Stimulated activated CD8-positive, alpha-beta memory T cell treated with anti-CD3 and anti-CD28 coated beads, Interleukin-4, amount 100 ng/mL, for 24 hours (primary cell): ENCODE measurements at places on chromosomes 16 and 17.

DNA sequence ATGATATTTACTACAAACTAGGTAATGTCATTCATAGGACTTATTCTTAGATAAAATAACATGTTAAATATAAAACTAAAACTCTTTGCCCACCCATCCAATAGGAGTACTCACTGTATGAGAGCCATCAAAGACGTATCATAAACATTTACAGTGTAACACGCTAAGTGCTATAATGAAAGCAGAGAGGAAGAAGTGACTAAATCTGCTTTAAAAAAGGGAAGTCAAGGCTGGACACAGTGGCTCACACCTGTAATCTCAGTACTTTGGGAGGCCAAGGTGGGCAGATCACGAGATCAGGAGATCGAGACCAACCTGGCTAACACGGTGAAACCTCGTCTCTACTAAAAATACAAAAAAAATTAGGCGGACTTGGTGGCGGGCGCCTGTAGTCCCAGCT lies 32.4 kb downstream of the SPAG9 start:
- no peak for DNase-seq

DNA sequence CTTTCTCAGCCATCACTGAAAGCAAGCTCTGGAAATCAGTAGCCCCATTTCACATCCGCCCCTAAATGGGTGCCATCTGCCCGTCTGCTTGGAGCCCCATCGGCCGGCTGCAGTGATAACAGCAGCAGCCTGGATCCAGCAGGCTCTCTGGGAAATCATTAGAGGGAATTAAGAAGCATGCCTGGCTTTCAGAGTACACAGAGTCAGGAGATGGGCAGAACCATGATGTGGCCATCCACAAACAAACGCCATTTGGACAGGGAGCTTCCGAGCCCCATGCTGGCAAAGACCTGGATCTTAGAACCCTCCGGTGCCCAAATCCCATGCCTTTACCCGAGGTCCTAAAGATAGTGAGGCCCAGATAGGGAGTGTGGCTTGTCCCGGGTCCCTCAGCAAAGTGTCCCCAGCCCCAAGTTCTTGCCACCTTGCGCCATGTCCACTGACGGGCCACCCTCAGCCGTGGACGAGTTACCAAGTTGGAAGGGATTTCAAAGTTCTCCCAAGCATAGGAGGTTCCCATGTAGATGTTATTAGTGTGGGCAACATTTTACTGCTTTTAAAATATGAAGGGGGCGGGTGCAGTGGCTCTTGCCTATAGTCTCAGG lies 1.0 kb upstream of the LITAF start:
- DNase-seq = no peak

- no peak for DNase-seq
Observed at GRCh38 chr16:80167657-80168390, 373.0 kb upstream of the DYNLRB2 start.

DNA sequence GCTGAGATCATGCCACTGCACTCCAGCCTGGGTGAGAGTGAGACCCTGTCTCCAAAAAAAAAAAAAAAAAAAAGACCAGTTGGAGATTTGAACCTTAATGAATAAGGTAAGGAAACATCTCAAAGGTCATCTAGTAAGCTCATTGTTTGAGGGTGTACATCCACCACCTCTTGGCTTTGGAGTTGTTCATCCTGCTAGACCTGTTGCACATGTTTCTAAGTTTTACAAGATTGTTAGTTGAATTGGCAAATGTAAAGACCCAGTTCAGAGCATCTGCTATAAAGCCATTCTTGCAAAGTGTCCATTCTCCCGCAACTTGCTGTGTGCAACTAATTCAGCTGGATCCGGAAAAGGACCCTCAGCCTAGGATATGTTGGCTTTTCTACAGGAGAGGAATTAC lies 1.5 kb downstream of the PSMD7 start:
- no peak for DNase-seq

DNA sequence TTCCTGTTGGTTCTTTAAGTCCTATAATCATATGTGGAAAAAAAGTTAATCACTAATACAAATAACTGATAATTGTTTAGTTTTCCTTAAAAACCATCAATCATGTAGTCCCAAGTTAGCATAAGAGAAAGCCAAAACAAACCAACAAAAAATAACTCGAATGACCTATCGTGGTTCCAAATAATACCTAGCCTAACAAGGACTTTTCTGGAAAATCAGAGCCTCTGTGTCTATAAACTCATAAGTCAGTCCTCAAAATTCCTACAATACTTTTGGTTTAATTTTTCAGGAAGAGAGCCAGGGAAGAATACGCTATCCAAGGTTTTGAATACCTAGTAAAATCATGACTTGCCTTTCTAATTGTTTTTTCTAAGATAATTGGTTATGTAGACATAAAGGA lies 975.3 kb upstream of the SOX9 start:
- DNase-seq = no peak

DNA sequence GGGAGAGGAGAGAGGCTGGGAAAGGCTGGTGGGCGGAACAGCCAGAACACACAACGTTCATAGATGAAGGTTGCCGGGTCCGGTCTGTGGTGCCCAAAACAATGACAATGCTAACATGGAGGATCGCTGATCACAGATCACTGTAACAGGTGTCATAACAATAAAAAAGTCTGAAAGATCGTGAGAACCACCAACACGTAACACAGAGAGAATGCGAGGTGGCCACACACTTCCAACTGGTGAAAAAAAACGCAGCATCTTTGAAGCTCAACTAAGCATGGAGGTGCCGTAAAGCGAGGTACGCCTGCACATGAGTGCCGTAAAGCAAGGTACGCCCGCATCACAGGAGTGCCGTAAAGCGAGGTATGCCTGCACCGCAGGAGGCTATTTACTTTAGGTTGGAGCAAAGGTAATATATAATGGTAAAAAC lies 42.3 kb downstream of the ABR start:
- no peak for DNase-seq

- no peak for DNase-seq
Observed at GRCh38 chr16:31064882-31065461, 9.1 kb downstream of the ZNF668 start.

GRCh38 chr16:70483426-70483825 lies 29.0 kb downstream of the FCSK start:
- no peak for DNase-seq

- no peak for DNase-seq
Observed at GRCh38 chr16:74501484-74502478, 80.5 kb upstream of the CLEC18B start.

- peak; percentile 90 for DNase-seq
Observed at GRCh38 chr16:714558-715476, at the start of gene METRN. Gene METRN (plus strand): TSS chr16:715118. CDS start chr16:715290, 172 bp downstream.

DNA sequence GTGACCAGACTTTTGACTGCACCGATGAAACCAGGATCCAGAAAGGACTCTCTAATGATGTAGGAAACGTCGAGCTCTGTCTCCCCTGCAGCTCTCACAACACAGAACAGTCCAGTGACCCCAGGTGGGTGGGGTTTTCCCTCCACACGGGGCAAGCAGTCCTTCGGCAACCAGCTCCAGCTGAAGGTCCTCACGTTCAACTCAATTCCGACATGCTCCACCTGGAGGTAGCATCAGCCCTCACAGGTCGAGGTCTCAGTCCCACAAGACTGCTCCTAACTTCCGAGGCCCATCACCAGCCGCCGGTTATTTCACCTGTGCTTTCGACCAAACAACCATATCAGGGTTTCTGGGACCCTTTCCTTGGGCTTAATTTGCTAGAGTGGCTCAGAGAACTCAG lies 28.2 kb downstream of the ITGAE start:
- DNase-seq = no peak

- DNase-seq = no peak
Observed at GRCh38 chr17:40056379-40057015, 2.3 kb upstream of the MED24 start.

DNA sequence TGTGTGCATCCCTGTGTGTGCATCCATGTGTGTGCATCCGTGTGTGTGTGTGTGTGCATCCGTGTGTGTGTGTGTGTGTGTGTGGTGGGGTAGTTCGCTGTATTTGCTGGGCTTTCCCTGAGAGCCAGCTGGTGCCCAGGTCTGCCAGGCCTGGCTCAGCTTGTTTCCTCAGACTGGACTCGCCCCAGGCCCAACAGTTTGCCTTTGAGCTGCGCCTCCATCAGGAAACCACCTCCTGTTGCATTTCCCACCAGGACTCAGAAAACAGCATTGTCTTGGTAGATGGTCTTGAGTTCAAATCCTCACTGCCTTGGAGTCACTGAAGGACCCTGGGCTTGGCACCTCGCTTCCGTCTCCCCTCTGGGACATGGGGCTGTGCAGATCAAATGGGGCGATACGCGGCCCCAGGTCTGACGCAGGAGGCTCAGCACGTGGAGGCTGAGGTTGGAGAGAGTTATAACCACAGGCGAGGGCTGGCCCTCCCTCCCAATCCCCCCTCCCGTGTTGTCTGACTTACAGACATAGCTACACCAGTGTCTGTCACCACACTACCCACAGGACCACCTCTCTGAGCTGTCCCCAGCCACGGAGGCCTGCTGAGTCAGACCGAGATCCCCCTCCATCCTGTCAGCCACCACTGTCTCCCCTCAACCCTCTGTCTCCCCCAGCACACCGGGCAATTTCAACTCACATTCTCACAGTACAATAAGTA lies 4.7 kb downstream of the ITGAE start:
- peak; percentile 86 for DNase-seq

- no peak for DNase-seq
Observed at GRCh38 chr16:57098188-57098841, 5.9 kb downstream of the CPNE2 start.

DNA sequence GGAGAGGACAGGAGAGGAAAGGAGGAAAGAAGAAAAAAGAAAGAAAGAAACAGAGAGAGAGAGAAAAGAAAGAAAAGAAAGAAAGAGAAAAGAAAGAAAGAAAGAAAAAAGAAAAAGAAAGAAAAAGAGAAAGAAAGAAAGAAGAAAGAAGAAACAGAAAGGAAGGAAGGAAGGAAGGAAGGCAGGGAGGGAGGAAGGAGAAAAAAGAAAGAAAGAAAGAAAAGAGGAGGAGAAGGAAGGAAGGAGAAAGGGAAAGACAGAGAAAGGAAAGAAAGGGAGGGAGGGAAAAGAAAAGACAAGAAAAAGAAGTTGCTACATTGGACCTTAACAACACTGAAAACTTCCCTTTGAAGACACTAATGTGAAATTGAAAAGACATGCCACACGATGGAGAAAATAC lies 56.6 kb upstream of the CCL2 start:
- DNase-seq = no peak

- DNase-seq = no peak
Observed at GRCh38 chr17:21381076-21381706, 5.0 kb downstream of the KCNJ12 start.

GRCh38 chr16:87344931-87345631 lies 27.9 kb upstream of the C16orf95 start:
- DNase-seq = peak; percentile 22

GRCh38 chr16:53809088-53809932 lies 105.4 kb downstream of the FTO start:
- DNase-seq = no peak

DNA sequence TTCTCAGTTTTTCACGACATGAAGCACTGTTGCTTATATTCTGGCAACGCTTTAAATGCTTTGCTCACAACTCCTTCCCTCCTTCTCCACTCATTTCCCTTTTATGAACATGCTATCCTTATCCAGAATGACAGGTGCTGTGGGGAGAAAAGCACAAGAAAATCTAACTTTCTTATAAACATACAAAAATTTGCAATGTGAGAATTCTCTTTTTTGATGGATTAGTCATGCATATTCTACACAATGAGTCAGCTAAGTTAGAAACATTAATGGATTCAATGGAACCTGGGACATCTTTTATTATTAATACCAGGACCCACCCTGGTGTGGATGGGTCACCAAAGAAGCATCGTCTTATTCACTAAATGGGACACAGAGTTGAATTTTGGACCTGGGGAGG lies 234.6 kb upstream of the CDH5 start:
- DNase-seq = no peak

DNA sequence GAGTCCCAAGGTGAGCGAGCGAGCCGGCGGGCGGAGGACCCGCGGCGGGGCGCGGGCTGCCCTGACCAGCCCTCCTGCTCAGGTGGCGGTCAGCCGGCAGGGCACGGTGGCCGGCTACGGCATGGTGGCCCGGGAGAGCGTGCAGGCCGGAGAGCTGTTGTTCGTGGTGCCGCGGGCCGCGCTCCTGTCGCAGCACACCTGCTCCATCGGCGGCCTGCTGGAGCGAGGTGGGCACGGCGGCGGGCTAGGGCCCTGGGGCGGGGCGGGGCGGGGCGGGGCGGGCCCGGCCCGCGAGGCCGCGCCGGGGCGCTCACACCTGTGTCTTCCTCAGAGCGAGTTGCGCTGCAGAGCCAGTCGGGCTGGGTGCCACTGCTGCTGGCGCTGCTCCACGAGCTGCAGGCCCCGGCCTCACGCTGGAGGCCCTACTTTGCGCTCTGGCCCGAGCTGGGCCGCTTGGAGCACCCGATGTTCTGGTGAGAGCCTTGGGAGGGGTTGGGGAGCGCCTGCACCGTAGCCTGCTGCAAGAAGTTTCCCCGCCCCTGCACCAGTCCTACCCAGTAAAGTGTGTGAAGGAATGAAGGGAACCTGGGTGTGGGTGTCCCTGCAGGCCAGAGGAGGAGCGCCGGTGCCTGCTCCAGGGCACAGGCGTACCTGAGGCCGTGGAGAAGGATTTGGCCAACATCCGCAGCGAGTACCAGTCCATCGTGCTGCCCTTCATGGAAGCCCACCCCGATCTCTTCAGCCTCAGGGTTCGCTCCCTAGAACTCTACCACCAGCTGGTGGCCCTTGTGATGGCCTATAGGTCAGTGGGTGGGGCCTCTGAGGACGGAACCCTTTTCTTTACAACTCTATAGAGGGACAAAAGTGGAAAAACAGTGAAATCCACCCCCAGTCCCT lies 802 bp downstream of the SETD6 start:
- DNase-seq = no peak

DNA sequence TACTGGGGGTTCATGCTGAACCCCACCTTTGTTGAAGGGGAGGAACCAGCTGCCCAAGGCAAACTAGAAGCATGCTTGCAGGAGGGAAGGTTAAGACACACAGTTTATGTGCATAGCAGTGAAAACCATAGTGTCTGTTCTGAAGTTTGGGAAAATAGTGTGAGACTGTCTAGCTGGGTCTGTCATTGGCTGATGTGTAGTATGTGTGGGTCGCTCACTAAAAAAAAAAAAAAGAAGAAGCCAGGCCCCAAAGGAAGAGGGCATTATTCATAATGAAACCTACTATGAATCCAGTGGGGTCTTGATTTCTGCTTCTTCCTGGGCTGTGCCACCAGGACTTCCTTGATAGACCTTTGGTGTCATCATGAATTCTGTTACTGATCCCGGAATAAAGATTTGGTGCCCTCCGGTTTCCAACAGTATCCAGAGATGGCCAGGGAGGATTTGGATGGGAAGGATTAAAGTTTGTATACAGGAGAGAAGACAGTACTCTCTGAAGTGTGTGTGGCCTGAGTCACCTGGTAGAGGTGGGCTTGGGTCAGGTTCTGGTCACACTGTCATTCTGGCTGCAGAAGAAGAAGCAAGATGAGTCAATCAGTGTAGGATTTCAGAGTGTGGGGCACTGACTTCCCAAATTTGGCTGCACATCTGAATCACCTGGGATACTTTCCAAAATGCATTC lies 220.3 kb downstream of the PRKCA start:
- no peak for DNase-seq
